Type B pancreatic cell (in vitro differentiated cells): ENCODE measurements at places on chromosomes 13 and 19.

- peaks cover 14% of the 10 kb centered on the region for H3K27me3 ChIP-seq
- peaks cover 22% of the 10 kb centered on the region for H3K36me3 ChIP-seq
- peak overlapping the region; percentile 96 for H3K4me3 ChIP-seq
- peaks cover 14% of the 10 kb centered on the region for H3K4me1 ChIP-seq
- H3K27ac ChIP-seq, result peak overlapping the region; percentile 96
Measured at GRCh38 chr19:6457958-6458694, 1.5 kb downstream of the SLC25A23 start.

DNA sequence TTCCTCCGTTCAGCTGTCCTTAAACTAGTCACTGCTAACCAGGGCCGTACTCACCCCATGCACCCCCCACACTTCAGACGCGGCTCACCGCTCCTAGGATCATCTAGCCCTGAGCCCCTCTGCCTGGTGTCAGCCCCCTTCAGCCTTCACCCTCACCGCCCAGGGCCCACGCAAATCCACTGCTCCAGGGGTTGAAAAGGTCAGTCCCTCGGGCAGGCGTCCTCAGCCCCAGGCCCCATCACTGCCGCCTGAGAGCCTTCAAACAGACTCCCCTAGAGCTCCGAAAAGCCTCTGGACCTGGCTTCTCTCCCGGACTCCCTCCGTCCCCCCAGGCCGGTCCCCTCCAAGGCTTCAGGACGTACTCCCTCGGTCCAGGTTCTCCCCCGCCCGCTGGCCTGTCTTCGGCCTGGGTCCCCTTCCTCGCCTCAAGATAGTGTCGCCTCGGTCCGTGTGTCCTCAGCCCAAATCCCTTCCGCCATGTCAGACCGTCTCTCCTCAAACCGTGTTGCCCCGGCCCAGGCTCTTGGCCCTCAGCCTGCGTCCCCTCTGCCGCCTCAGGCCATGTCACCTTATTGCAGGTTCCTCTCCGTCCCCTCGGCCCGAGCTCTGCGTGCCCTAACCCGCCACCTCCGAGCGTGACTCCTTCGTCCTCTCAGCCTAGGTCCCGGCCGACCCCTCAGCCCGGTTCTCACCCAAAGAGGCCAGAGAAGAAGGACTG is 553 bp downstream of the NAPA start:
- peaks cover 6% of the 10 kb centered on the region for H3K36me3 ChIP-seq
- H3K27ac ChIP-seq, result peak overlapping the region; percentile 95
- H3K4me1 ChIP-seq, result peaks cover 33% of the 10 kb centered on the region
- H3K4me3 ChIP-seq, result peak overlapping the region; percentile 95

- H3K27ac ChIP-seq, result peak within 1 kb of the TSS; percentile 98
- no peak for DNase-seq
- H3K4me1 ChIP-seq, result peaks cover 9% of the 10 kb centered on the region
- peaks cover 5% of the 10 kb centered on the region for H3K27me3 ChIP-seq
- H3K36me3 ChIP-seq, result peaks cover 16% of the 10 kb centered on the region
Measured at GRCh38 chr19:4338441-4339355, at the start of gene STAP2. Gene STAP2, minus strand, starts transcription at chr19:4338827. Its CDS starts 74 bp downstream, at chr19:4338753.

GRCh38 chr13:25766576-25766975 is 285.2 kb downstream of the SHISA2 start:
- H3K27me3 ChIP-seq, result peaks cover 9% of the 10 kb centered on the region
- H3K4me1 ChIP-seq, result peaks cover 32% of the 10 kb centered on the region
- no peak overlapping the region for H3K27ac ChIP-seq

DNA sequence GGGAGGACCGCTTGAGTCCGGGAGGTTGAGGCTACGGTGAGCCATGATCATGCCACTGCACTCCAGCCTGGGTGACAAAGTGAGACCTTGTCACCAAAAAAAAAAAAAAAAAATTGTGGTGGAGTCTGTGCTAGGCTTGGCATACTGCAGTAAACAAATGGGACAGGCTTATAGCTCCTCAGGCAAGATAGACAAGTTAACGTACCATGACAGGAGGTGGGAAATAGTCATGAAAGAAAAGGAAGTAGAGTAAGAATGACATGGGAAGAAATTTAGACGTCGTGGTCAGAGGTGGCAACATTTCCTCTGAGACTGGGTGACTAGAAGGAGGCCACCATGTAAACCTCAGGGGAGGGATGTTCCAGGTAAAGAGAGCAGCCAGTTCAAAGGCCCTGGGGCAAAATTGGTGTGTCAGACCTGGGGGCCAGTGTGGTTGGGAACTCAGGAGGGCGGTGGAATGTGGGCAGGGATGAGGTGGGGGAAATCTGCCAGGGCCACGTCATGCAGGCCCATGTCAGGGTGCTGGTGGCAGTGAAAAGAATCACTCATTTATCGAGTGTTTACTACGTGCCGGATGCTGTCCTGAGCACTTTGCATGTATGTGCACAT is 5.6 kb downstream of the SNRPA start:
- no peaks in the 10 kb centered on the region for H3K27me3 ChIP-seq
- no peak for DNase-seq
- H3K27ac ChIP-seq, result peak overlapping the region; percentile 62
- peak overlapping the region; percentile 12 for H3K4me3 ChIP-seq
- H3K36me3 ChIP-seq, result peaks cover 23% of the 10 kb centered on the region

GRCh38 chr13:29591310-29591709 is 4.2 kb downstream of the SLC7A1 start:
- peaks cover 30% of the 10 kb centered on the region for H3K4me1 ChIP-seq
- H3K27me3 ChIP-seq, result peaks cover 4% of the 10 kb centered on the region
- DNase-seq, result no peak
- H3K27ac ChIP-seq, result no peak overlapping the region
- no peak overlapping the region for H3K4me3 ChIP-seq

- peaks cover 10% of the 10 kb centered on the region for H3K27me3 ChIP-seq
- peak; percentile 70 for DNase-seq
- no peaks in the 10 kb centered on the region for H3K36me3 ChIP-seq
- H3K27ac ChIP-seq, result no peak overlapping the region
- H3K4me3 ChIP-seq, result peak overlapping the region; percentile 55
Measured at GRCh38 chr19:38736413-38737280, 7.6 kb downstream of the CAPN12 start.

DNA sequence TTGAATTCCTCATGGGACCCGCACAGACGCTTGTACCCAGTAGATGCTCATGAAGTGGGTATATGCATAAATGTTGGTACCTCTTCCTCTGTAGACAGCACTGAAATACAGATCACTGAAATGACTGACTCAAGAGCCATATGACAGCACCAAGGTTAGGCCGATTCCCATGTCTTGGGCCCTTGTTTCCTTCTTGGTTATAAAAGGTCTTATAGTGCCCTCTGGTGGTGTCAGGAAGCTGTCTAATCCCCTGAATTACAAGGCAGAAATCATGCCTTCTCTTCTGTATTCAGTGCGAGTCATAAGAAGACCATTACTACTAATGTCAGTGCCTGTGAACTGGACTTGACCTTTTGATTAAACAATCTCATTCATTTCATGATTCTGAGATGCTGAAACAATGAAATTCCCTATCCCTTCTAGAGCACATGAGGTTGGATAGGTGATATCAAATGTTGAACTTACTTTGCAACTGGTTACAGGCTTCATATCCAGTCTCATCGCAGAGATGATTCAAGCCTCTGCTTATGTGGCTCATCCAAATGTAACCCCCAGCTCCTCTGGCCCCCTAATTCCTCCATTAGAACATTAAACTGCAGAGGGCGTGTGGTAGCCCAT is 59.7 kb downstream of the SPATA13 start:
- no peak for DNase-seq
- no peaks in the 10 kb centered on the region for H3K27me3 ChIP-seq
- peak overlapping the region; percentile 29 for H3K27ac ChIP-seq
- no peaks in the 10 kb centered on the region for H3K36me3 ChIP-seq
- no peak overlapping the region for H3K4me3 ChIP-seq
- peaks cover 25% of the 10 kb centered on the region for H3K4me1 ChIP-seq

- peaks cover 5% of the 10 kb centered on the region for H3K36me3 ChIP-seq
- peaks cover 19% of the 10 kb centered on the region for H3K4me1 ChIP-seq
- no peak for DNase-seq
- H3K27ac ChIP-seq, result peak overlapping the region; percentile 29
- H3K27me3 ChIP-seq, result no peaks in the 10 kb centered on the region
Measured at GRCh38 chr19:18440415-18440877, 2.5 kb upstream of the ISYNA1 start.

GRCh38 chr19:11142528-11143171 is 12.9 kb downstream of the SPC24 start:
- peak overlapping the region; percentile 71 for H3K27ac ChIP-seq
- H3K36me3 ChIP-seq, result peaks cover 4% of the 10 kb centered on the region
- peaks cover 15% of the 10 kb centered on the region for H3K4me1 ChIP-seq
- peak; percentile 75 for DNase-seq

DNA sequence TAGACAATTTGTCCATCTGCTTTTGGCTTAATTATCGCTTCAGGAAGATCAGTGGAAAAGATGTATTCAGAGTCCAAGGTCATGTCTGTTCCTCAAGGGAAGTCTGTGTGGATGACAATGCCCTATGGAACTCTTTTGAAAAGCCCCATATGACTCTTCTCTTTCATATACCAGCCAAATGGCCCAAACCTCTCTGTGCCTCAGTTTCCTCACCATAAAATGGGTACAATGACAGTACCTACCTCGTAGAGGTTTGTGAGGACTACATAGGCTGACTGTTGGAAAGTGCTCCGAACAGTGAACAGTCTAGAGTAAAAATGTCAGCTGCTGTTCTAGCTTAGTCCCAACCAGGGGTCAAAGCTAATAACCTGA is 104.6 kb downstream of the COL4A2 start:
- peaks cover 28% of the 10 kb centered on the region for H3K4me1 ChIP-seq
- H3K4me3 ChIP-seq, result no peak overlapping the region
- H3K36me3 ChIP-seq, result peaks cover 19% of the 10 kb centered on the region
- no peak for DNase-seq
- H3K27me3 ChIP-seq, result no peaks in the 10 kb centered on the region

DNA sequence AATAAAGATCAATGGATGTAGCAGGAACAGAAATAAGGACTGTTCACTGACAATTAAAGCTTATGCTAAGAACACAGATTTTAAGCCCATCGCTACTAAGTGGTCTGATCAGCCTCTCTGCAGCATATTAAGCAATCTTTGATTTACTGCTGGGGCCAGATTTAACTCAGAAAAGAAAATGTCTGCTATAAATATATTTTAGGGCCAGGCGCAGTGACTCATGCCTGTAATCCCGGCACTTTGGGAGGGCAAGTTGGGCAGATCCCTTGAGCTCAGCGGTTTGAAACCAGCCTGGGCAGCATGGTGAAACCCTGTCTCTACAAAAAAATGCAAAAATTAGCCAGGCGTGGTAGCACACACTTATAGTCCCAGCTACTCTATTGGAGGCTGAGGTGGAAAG is 43.0 kb downstream of the METTL21C start:
- H3K27ac ChIP-seq, result no peak overlapping the region
- no peak overlapping the region for H3K4me3 ChIP-seq
- H3K27me3 ChIP-seq, result no peaks in the 10 kb centered on the region
- H3K36me3 ChIP-seq, result peaks cover 14% of the 10 kb centered on the region
- H3K4me1 ChIP-seq, result no peaks in the 10 kb centered on the region

DNA sequence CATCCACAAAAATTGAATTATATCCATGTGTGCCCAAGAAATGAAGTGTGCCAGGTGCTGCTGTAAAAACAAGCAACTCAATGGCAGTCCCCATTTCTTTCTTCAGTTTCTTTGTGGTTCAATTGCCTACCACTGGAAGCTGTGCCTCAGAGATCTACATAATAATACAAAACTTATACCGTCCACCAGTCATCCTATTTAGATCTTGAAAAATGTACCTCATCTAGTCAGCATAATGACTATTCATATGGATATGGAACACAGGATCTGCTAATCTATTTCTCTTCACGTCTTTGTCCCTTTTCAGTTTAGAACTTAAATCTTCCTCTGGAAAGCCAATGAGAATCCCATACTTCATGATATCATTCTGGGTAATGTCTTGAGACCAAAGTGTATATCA is 648.5 kb downstream of the PCDH9 start:
- peaks cover 15% of the 10 kb centered on the region for H3K27me3 ChIP-seq
- H3K4me1 ChIP-seq, result peaks cover 4% of the 10 kb centered on the region
- DNase-seq, result no peak
- H3K36me3 ChIP-seq, result no peaks in the 10 kb centered on the region

DNA sequence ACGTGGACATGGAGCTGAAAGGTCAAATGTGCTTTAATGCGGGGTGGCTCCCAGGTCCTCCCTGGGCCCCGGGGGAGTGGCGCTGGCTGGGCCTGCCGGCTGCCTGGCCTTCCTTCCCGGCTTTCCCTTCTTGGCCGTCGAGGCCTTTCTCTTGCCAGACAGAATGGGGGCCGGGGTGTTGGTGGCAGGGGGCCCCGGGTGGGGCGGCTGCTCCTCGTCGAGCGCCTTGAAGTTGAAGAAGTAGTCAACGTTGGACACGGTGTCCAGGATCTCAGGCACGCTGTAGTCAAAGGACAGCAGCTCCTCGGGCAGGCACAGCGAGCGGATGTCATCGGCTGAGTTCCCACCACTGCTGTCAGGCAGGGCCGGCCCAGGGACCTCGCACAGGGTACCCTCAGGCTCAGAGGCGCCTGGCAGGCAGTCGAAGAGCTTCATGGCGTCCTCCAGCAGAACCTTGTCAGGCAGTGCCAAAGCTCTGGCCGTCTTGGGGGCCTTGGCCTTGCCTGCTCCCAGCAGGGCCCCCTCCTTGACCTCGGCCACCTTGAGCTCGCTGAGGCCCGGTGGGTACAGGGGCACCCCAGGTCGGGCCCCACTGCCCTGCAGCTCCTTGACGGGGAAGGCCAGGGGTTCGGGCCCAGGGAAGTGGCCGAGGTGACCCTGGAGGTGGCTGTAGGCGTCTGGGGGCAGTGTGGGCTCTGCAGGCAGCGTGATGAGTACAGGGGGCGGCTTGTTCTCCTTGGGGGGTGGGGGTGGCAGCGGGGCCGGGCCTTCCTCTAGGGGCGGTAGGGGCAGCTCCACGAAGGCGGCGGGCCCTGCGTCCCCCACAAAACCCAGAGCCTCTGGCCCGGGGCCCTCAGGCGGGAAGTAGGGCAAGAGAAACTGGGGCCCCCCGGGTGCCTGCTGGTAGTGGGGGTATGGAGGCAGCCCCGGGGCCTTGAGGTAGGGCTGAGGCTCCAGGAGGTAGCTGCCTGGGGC is 1.3 kb downstream of the PRR22 start:
- no peak overlapping the region for H3K4me3 ChIP-seq
- no peak for DNase-seq
- no peaks in the 10 kb centered on the region for H3K36me3 ChIP-seq
- no peak overlapping the region for H3K27ac ChIP-seq

DNA sequence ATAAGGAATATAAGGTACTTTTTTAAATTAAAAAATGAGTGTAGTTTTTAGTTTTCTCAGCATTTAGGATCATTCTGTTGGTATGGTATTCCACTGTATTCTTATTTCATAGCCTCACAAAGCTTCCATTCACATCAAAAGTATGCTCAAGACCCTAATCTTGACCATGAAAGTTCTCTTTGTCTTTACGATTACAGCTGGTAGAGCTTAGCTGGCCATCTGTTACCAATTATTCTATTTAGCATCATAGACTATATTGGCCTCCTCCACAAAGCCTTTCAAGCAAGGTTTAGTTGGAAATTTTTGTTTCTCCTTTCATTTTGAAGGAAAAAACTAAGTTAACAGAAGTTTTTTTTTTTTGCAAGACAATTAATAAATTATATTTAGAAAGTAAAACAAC is 245.1 kb downstream of the KCTD12 start:
- no peak for DNase-seq
- H3K27me3 ChIP-seq, result no peaks in the 10 kb centered on the region
- H3K27ac ChIP-seq, result no peak overlapping the region
- no peaks in the 10 kb centered on the region for H3K36me3 ChIP-seq
